CD8-positive, alpha-beta memory T cell (primary cell): ENCODE measurements at places on chromosomes 13 and 19.

- DNase-seq, result no peak
Observed at GRCh38 chr19:39111593-39112199, 13.9 kb upstream of the PAK4 start.

DNA sequence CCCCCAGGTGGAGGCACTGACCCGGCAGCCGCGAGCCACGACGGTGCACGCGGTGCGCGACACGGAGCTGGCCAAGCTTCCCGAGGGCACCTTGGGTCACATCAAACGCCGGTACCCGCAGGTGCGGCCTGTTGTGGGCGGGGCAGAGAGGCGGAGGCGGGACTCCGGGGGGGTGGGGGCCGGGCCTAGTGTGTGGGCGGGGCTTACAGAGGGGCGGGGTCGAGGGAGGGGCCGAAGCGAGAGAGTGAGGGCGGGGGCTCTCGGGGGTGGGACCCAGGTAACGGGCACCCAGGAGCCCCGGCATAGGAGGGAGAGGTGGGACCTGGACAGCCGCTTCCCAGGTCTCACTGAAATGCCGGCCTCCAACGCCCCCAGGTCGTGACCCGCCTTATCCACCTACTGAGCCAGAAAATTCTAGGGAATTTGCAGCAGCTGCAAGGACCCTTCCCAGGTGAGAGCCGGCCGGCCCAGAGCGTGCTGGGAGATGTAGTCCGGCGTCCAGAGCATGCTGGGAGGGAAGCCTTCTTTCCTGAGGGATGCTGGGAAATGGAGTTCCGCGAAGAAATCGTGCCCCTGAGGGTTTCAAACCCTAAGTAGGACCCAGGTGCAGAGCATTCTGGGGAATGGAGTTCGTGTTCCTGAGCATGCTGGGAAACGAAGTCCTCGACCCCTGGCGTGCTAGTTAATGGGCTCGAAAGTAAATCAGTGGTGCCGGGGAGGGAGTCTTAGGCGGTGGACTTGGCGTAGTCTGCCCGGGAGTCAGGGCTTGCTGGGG, 15.7 kb downstream of the PNPLA6 start:
- peak; percentile 40 for DNase-seq

- DNase-seq, result no peak
Observed at GRCh38 chr19:46697204-46697960, 19.5 kb downstream of the PRKD2 start.

- DNase-seq, result no peak
Observed at GRCh38 chr19:3932931-3933810, at the start of gene NMRK2. Gene NMRK2, plus strand, starts transcription at chr19:3933069. Its CDS starts 603 bp downstream, at chr19:3933672.

DNA sequence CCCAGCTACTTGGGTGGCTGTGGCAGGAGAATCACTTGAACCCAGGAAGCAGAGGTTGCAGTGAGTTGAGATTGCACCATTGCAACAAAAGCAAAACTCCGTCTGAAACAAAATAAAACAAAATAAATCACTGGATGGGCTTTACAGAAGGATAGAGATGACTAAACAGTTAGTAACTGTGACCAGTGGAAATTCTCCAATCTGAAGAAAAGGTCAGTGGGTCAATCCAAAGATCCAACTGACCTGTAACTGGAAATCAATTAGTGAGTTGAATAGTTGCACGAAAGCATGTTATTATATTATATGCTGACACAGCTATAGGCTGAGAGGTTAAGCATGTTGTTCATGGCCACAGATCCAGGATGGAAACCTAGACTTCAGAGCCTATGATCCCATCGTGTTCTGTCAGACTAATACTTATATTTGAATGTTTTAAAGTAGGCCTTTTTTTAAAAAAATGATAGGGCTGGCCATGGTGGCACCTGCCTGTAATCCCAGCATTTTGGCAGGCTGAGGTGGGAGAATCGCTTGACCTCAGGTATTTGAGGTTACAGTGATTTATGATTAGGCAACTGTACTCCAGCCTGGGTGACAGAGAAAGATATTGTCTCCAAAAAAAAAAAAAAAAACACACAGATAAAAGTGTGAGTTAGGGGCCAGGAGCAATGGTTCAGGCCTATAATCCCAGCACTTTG, 1.4 kb downstream of the ECH1 start:
- DNase-seq, result no peak

GRCh38 chr19:662962-663681, at the start of gene RNF126:
Gene RNF126, minus strand, starts transcription at chr19:663214. Its CDS starts 93 bp downstream, at chr19:663121.
- DNase-seq, result peak; percentile 87

GRCh38 chr19:57515255-57515654, 11.9 kb upstream of the ZNF549 start:
- DNase-seq, result no peak

- DNase-seq, result no peak
Observed at GRCh38 chr13:98741741-98742435, 10.6 kb downstream of the SLC15A1 start.

DNA sequence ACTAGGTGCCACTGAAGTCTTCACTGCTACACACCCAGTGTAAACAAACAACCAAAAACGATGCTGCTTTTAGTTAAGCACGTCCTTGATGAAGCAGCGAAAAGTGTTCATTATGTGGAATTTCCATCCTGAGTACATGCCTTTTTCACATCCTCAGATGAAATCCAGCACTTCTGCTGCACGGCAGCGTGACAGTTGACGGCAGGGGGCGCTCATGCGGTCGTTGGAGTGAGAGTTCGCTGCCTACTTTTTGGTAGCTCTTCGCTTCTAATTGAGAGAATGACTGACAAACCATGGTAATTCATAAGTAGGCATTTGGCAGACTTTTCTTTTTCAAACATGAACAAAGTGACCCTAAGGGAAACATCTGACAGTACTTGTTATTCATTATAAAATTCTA, 1124.9 kb downstream of the EFNB2 start:
- DNase-seq, result no peak

DNA sequence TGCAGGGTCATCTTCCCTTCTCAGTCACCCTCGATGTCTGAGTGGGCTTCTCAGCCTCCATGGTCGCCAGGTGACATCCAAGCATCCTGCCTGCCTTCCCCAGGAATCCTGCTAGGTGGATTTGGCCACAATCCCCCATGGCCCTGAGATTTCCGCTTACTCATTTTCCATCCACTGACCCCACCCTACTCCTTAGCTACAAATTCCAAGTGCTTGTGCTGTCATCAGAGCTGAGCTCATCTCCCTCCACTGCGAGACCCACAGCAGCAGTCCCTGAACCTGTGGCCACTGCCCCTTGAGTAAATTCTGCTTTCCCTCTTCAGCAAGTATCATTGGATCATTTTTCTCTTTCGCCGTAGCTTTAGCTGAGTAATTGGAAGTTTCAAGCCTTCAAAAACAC, 90.5 kb upstream of the ANKRD10 start:
- no peak for DNase-seq

- no peak for DNase-seq
Observed at GRCh38 chr13:80312967-80313366, 28.0 kb downstream of the SPRY2 start.

DNA sequence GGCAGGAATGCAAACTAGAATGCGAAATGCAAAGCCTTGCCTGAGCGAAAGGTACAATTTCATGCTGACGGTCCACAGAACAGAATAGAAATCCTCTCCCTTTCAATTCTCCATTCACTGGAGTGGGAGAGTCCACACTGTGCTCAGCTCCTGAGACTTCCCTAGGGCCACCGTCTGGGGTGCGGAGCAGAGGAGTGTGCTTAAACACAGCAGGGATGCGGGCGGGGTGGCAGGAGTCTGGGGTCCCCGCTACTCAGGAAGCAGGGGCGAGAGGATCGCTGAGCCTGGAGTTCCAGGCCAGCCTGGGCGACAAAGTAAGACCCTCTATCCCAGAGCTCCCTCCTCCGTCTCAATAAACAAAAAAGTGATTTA, 552 bp upstream of the ZNF816 start:
- DNase-seq, result no peak
